Kidney tubule cell (primary cell): ENCODE measurements at places on chromosomes 6 and 20.

GRCh38 chr6:80553071-80553740 lies 446.7 kb downstream of the BCKDHB start:
- DNase-seq = no peak

GRCh38 chr6:129793447-129793846 lies 67.7 kb downstream of the TMEM244 start:
- no peak for DNase-seq

- DNase-seq = no peak
Measured at GRCh38 chr20:57897156-57897874, 187.5 kb upstream of the PMEPA1 start.

DNA sequence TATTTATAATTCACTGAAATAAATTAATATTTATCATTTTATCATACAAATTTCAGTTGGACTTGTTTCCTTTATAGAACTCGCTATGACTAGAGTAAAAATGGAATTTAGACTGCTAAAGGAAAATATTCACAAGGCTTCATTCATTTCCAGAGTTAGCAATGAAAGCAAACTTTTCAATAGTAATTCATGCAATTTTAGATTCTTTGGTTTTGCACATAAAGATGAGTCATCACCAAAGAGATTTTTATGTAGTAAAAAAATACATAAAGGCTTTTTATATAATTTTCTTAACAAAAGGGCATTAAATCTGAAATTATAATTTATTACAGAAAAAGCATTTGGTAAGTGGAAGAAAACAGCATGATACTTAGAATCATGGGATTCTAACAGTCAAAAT lies 37.2 kb upstream of the STXBP5 start:
- no peak for DNase-seq

GRCh38 chr6:105213272-105213671 lies 33.5 kb upstream of the POPDC3 start:
- DNase-seq = no peak

DNA sequence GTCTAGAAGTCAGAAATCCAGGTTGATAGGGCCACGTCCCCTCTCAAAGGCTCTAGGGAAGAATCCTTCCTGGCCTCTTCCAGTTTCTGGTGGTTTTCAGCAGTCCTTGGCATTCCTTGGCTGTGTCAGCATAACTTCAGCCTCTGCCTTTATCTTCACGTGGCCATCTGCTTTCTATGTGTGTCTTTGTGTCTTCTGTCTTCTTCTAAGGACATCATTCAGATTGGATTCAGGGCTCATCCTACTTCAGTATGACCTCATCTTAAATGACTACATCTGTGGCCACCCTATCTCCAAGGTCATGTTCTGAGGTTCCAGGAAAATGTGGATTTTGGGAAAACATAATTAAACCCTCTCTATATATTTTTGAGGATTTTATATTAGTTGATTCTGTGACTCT lies 23.0 kb downstream of the C6orf89 start:
- DNase-seq = no peak

- DNase-seq = no peak
Measured at GRCh38 chr6:106461084-106461483, 100.6 kb downstream of the CRYBG1 start.

DNA sequence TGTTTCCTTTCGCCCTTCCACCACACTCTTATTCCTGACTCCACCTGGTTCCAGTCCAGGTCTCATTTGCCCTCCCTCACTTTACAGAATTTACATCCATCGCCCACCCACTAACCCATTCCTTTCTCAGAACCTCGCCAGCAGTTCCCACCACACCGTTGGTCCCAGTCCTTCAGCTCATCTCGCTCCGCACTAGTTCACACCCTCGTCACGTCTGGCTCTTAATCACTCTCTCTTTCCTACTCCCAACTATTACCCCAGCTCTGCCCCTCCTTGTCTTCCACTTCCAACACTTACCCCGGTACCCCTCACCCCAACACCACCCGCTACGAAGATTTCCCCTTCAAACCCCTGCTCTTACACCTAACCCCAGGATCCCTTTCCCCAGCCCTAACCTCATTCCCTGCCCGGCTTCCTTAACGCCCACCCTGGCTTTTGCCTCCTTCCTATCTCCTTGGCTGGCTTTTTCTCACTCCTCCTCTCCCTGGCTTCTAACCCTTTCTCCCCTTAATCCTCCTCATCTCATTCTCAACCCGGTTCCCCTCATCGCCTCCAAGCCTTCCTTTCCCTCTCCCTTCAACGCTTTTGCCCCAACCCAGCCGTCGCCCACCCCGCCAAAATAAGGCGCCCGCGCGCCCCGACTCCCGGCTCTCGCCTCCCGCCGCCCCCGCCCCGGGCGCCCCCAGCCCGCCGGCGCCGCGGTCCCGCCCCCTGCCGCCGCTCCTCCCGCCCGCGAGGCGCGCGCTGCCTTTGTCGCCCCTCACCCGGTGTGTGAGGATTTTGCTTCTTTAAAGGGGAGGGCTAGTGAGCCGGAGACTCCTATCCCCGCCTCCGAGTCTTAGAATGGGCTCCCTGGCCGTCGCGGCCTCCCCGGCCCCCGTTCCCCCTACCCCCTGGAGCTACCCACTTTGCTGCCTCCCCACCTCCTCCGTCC lies 542 bp downstream of the USP49 start:
- no peak for DNase-seq

DNA sequence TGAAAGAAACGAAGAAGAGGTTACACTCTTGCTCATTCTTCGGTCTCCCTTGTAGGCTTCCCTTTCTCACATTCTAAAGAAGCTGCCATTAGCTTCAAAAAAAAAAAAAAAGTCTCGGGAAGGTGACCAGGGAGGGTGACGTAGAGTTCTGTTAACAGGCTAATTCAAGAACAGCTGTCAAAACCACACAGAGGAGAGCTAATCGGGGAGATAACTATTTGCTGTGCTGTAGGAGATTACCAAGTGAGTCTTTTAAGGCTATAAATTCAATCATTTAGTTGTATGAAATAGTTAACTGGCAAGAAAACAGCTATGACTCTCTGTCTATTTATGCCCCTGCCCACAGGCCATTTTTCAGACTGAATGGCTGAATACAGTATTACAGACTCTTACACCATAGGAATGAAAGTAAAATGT lies 256.8 kb downstream of the SYNE1 start:
- DNase-seq = peak; percentile 69

GRCh38 chr6:89436226-89436625 lies 3.3 kb downstream of the ANKRD6 start:
- no peak for DNase-seq

- DNase-seq = no peak
Measured at GRCh38 chr6:28311139-28311823, 24.7 kb downstream of the ZSCAN31 start.

DNA sequence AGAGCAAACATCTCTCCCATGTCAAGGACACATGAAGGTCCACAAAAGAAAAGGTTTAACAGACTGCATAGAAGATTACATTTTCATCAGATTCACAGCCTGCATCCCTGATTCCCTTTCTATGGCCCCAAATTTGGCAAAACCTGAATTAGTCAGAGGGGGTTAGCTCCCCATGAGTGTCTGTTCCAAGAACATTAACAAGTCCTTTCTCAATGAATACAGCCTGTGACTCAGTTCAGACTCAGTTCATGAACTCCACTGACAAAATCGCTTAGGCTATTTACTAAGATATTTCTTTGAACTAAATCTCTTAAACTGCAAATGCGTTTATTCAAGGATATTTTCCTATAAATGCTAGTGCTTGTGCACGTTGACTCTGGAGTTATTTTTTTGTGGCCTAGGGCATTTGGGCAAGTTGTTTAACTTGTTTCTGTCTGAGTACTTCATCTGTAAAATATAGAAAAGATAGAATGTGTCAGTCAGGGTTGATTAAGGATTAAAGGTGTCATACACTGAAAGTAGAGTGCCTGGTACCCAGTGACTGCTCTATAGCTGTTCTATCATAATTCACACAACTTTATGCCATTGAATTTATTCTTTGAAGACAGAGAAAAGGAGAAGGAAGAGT lies 422.6 kb downstream of the HTR1B start:
- no peak for DNase-seq

- DNase-seq = no peak
Measured at GRCh38 chr6:53517021-53517420, 27.9 kb downstream of the GCLC start.

GRCh38 chr6:39507331-39507998 lies 185.0 kb upstream of the KCNK16 start:
- no peak for DNase-seq

DNA sequence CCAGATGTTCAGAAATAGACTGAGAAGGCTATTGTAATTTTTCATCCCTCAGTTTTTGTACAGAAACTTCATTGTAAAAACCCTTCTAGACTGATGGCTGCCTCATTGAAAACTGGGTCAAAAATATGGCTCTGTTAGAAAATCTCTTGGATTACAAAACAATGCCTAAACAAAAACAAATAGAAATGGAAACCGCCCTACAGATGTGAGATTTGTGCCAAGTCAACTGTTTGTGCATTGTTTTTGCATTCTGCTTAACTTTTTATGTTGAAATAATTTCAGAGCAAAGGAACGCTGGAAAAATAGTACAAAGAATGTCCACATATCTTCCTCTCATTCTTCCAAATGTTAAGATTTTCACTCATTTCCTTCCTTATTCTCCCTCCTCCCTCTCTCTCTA lies 425.1 kb downstream of the FOXA2 start:
- no peak for DNase-seq

GRCh38 chr20:53247468-53248103 lies 275.4 kb downstream of the TSHZ2 start:
- no peak for DNase-seq

- DNase-seq = peak; percentile 91
Measured at GRCh38 chr6:63504777-63505384, 67.4 kb upstream of the LOC128125822 start.

DNA sequence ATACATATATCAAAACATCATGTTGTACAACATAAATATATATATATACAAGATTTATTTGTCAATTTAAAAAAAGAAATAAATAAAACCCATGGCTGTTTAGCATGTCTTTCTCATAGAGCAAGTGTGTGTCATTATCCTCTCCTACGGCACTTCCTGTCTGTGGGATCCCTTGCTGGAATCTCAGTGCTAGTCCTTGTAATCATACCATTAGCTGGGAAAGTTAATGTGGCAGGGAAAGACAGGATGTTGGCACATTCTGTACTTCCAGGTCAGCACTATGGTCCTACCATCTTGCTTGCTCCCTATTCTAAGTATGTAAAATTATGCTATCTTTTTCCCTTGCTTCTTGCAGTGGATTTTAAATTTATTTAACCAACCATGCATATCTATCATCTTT lies 9.5 kb upstream of the SLC17A3 start:
- peak; percentile 90 for DNase-seq

DNA sequence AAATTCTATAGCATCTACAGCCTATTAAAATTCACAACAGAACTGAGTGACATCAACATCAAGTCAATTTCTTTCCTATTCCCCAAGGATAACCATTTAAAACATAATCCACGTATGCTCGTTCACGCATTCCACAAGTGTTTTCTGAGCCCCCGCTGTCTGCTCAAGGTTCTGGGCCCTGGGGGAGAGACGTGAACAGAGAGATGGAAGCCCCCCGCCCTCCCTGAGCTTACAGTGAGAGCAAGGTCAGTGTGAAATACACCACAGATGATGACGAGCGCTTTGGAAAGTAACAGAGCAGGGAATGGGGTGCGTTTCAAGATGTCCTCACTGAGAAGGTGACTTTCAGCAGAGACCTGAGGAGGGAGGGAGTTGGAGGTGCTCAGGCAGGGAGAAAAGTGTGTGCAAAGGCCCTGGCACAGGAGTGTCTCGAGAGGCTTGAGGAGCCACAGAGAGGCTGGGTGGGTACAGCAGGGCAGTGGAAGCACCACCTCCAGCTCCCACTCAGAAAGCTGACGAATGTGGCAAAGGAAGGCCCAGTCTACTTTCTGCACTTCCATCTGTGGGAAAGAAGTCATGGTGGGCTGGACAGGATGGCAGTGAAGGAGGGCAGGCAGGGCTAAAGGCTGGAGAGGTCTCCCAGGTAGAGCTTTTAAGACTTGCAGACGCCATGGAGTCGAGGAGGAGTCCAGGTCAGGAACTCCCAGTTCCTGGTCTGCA lies 88.3 kb downstream of the DLL1 start:
- DNase-seq = no peak

DNA sequence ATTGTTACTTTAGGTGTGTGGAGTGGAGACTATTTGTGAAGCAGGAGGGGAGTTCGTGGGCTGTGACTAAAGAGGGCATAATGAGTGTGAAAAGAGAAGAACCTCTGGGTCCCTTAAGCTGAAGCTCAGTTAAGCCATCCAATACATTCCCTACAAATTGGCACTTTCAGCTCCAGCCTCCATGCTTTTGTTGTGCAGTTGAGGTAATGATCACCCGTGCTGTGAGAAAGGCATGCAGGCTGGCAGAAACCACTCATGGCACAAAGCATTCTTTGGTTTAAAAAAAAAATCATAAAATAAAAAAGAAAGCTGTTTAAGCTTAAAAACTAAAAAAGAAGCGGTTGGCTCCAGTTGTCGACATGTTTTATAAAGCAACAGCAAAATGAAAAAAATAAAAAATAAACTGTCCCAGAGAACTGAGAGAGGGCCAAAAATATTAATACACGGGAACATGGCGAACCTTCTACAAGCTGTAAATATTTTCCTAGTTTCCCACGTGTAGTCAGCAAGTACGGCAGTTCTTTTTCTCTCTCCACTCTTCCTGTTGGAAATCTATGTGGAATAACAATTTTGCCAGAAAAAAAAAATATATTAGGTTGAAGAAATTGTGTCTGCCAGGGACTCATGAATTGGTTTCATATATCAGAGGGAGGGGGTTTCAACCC lies 82.2 kb downstream of the ANKRD60 start:
- DNase-seq = no peak

DNA sequence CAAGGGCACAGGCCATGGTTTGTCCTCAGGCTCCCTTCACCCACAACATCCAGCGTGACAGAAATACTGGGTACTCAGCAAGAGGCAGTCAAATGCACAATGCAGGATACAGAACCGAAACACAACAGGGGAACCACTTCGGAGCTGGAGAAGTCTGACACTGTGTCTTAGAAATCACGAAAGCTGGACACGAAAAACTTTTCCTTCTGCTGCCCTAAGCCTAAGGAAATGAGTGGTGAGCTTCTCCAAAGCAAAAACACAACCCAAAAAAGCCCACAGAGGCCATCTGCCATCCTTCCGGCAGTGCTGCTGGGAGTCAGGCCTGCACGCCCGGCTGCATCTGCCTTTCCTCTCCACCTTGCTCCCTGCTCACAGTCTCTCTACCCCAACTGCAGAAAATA lies 106.3 kb downstream of the SLC23A2 start:
- no peak for DNase-seq

- DNase-seq = no peak
Measured at GRCh38 chr6:21593927-21594415, 420 bp downstream of the SOX4 start.

DNA sequence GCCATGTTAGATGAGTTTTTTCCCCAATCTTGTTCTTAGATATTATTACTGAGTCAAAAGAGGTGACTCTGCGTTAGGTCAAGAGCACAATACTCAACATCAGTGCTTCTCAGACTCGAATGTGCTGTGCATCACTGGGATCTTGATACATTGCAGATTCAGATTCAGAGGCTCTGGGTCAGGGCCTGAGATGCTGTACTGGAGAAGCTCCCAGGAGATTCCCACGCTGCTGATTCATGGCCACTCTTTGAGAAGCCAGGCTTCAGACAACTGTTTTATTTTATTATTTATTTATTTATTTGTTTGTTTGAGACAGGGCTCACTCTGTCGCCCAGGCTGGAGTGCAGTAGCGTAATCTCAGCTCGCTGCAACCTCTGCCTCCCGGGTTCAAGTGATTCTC lies 41.4 kb upstream of the ARID1B start:
- DNase-seq = no peak
